ENCODE measurements at places on chromosomes 4 and X.

DNA sequence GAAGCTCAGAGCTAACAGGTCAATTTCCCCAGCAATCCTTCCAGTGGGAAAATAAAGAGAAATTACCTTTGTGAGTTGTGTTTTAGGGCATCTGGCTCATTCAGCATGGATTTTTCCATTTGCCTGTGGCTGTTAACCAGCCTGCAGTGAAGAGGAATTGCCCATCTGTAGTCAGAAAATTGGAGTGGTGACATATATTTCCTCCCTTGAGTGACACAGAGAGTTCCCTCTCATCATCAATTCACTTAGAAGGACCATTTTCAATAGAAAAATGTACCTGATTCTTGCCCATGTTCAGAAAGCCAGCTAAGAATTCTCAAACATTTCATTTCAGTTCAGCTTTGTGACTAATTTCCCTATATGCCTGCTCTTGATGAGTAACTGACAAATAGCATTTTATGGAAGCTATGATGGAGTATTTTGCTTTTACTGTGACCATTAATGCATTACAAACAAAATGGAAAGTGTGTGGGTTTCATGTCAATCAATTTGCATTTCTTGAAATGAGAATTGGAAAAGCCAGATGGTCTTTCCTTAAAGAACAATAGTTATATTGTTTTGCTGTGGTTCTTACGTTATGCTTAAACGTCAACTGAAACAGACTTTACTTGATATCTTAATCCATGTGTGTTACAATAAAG lies 155.8 kb downstream of the NWD2 start:
- no peak for DNase-seq

GRCh38 chrX:11016728-11017127 lies 94.4 kb upstream of the HCCS start:
- no peak for DNase-seq

- DNase-seq, result no peak
Measured at GRCh38 chr4:118972167-118972566, 83.5 kb downstream of the SYNPO2 start.

- no peak for DNase-seq
Measured at GRCh38 chr4:20805716-20806115, 105.5 kb downstream of the PACRGL start.

DNA sequence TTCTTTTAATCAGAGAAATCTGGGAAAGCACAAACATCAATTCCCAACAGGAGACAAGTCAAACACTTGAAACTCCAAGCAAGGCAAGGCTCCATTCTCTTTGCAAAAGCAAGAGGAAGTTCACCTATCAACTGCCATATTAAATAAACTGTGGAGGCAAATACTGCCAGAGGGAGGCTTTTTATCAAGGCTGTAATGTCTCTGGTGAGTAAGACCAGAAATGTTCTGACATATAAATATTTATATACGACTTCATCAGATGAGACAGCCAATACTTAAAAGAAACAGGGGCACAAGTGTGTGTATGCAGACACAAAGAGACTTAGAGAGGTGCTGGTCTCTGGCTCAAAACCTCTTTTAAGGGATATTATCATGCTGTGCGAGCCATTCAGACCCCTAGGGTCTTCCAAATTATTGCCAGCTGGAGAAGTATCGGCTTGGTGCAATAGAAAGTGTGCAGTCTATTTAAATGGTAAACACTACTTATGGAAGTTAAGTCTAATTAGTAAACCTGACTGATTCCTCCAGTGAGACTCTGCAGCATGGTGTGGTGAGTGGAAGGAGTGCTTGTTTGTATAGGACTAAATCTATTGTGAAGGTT lies 24.4 kb downstream of the DCX start:
- DNase-seq, result no peak

- DNase-seq, result no peak
Measured at GRCh38 chr4:81452452-81453006, 19.2 kb downstream of the RASGEF1B start.

DNA sequence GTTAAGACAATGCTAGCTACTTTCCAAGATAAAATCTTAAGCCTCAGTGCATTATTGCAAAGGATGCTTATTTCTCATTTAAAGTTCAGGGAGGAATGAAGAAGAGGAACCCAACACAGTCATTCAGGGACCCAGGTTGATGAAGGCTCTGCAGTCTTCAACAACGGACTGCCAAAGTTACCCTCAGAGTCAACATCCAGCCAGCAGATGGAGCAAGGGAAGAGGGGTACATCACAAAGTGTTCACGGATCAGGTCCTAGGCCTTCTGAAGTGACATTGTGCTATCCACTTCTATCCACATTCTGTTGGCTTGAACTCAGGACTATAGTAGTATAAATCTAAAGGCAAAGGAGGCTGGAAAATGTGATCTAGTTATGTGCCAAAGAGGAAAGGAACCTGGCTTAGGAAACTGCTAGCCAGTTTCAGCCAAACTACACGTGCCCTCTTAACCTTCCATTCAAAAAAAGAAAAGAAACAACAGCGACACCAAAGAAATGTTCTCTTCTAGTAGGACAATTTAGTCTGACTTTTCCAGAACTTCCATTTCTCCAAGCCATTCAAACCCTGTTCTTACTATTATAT lies 28.8 kb downstream of the NKX6-1 start:
- DNase-seq, result no peak

- no peak for DNase-seq
Measured at GRCh38 chrX:69178592-69178991, 13.3 kb upstream of the PJA1 start.

- no peak for DNase-seq
Measured at GRCh38 chrX:10990976-10991375, 120.2 kb upstream of the HCCS start.

GRCh38 chrX:15160558-15161095 lies 109.3 kb downstream of the ASB9 start:
- no peak for DNase-seq

DNA sequence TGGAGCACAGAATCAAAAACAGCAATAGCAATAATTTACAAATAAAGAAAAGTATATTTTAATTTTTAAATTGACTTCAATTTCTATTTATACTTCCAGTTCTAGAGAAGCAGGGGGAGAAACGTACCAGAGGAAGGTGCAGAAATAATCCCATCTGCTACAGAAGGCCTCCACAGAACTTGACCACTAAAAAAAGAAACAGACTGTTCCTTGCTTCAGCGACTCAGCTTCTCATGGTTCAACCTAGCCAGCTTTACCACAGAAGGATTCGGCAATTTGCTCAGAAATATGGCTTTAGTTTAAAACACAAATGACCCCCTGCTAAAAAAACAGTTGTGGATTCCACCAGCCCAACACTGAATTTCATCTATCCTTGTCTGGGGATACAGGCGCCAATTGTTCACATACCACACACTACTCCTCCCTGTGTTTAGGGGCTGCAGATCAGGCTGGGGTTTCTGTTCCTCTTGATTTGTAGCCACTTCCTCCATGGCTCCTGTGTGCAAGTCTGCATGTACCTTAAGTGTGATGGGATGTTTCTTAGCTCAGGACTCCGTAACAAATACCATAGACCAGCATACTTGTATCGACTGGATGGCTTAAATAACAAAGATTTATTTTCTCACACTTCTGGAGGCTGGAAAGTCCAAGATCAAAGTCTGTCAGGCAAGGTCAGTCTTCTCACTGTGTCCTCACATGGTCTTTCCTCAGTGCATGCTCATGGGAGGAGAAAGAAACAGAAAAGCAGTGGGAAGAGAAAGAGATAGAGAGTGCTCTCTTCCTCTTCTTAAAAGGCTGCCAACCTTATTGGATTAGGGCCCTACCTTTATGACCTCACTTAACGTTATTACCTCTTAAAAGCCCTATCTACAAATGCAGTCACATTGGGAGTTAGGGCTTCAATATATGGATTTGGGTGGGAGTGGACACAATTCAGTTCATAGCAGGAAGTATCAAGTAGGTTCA lies 79.1 kb downstream of the AMOT start:
- DNase-seq, result no peak

GRCh38 chr4:20570981-20571715 lies 129.1 kb upstream of the PACRGL start:
- no peak for DNase-seq

- no peak for DNase-seq
Measured at GRCh38 chrX:41236629-41237028, 97.3 kb upstream of the DDX3X start.

DNA sequence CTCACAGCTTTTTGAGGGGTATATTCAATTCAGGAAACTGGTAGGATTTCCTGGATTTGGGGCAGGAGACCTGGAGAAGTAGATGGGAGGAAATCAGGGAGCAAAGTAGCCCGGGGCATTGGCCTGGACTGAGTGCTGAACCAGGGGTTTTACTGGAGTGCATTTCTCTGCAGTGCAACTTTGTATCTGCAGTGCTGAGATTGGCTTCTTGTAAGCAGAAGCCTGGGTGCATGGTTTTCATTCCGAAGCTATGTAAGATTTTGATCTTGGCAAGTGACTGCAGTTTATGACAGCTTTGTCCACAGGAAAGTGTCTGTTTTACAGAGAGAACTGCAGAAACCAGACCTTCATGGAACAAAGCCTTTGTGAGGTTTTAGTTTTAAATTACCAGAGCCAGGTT lies 158.3 kb downstream of the SPCS3 start:
- no peak for DNase-seq

- DNase-seq, result no peak
Measured at GRCh38 chrX:108022491-108023089, 22.3 kb upstream of the VSIG1 start.

DNA sequence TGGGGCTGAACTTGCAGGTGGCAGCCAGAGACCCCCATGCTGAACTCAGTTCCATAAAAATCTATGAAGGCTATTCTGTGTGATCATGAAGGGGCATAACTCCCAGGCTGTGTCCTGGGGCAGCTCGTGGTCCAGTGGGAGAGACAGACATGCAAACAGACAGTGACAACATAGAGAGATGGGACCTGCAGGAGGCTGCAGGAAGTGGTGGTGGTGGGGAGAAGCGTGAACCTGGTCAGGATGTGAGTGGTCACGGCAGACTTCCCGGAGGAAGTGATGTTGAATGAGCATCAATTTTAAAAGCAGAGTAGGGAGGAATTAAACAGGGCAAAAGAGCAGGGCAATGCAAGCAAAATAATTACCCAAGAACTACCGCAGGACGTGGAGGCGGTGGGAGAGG lies 23.2 kb upstream of the SORCS2 start:
- DNase-seq, result no peak

DNA sequence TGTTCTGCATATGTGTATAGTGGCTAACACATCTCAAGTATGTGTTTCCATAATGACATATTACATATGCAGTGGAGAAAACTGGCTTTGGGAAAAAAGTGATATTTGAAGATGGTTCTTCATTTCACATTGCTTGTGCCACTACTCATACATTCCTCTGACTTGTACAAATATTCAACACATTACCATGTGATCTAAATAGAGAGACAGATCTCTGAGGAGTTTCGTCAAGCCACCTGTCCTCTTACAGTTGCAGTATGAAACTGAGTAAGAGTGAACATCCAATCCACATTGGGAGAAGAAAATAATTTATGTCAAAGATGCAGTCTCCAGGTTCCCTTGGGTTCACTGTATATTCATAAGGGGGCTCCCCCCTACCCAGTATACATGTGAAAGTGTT lies 123.9 kb downstream of the KDR start:
- DNase-seq, result no peak

DNA sequence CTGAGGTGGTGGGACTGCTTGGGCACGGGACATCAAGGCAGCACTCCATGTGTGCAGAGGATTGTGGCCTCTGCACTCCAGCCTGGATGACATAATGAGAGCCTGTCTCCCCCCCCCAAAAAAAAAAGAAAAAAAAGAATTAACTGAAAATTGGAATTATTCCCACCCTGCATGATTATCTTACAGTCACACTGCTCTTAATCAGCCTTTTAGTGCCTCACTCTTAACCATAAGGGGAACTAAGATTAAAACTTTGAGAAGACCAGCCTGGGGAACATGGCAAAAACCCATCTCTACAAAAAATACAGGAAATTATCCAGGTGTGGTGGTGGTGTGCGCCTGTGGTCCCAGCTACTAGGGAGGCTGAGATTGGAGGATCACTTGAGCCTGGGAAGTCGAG lies 94.6 kb downstream of the UBE2K start:
- DNase-seq, result no peak

GRCh38 chrX:1468250-1468772 lies 15.6 kb upstream of the ASMTL start:
- DNase-seq, result no peak

DNA sequence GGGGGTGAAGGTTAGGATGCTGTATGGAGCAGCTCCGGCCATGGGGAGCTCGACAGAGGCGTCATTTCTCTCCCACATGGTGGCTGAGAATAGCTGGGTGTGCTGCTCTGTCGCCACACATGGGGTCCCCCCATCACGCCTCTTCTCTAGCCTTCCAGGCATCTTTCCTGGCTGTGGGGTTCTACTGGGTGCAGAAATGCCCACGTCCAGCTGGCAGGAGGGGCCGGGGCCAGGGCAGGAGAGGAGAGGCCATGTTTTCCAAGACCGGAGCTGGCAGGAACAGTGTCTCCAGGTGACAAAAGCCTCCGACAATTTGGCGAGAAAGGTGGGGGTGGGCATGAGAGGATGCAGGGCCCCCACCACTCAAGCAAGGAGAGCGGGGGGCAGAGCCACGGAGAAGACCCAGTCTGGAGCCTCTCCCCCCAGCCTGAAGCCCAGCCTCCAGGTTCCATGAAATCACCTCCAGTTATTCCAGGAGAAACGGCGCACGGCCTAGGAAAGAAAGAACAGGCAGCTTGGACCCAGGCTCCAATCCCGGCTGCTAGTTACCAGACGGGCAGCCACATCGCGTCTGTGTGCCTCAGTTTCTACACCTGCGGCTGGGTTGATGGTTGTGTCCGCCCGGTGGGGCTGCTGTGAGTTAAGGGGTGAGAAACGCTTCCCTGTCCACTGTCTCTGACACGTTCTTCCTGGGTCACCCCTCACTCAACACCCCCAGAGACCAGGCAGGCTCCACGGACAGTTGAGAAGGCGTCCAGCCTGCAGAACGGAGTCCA lies 27.4 kb upstream of the SPON2 start:
- peak; percentile 11 for DNase-seq

GRCh38 chr4:123802082-123802645 lies 405.6 kb downstream of the SPRY1 start:
- DNase-seq, result no peak

DNA sequence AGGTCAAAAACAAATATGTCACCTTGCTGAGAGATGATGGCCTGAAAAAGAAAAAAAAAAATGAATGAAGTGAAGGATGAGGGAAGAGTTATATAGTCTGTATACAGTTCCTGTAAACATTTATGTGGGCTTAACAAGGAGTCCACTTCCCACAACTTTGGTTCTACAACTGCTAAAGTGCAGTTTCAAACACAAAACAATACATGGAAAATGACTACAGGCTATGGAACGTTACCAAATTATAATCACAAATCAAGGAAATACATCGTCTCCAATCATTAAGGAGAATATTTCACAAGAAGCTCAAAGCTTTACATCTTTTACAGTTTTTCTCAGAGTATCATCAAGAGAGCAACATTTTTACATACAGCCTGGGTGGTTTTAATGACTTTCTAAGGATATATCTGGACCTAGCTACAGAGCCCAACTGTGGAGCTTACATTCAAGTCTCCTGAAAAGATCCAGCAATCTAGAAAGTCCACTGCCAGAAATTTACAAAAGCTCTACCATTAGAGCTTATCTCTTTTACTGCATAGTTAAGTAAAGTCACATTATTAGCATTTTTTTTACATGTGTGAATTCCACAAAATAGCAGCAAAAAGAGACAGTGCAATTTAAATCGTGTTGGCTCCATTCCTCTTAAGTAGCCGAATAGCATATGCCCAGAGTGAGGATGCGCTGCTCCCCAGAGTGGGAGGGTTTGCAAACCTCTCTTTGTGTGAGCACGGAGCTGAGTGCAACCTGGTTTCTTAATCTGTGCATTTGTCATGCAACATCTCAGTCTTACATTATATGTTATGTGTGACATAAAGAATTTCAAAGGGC lies 128.3 kb downstream of the MANBA start:
- no peak for DNase-seq

All from head of caudate nucleus (tissue), 42 donors.